Trophoblast cell (in vitro differentiated cells and primary cell): ENCODE measurements at places on chromosomes 3 and 15.

- no peak for DNase-seq
Observed at GRCh38 chr3:187746059-187746441, 782 bp upstream of the BCL6 start.

GRCh38 chr15:48324949-48325348, 6.3 kb upstream of the DUT start:
- no peak for DNase-seq

DNA sequence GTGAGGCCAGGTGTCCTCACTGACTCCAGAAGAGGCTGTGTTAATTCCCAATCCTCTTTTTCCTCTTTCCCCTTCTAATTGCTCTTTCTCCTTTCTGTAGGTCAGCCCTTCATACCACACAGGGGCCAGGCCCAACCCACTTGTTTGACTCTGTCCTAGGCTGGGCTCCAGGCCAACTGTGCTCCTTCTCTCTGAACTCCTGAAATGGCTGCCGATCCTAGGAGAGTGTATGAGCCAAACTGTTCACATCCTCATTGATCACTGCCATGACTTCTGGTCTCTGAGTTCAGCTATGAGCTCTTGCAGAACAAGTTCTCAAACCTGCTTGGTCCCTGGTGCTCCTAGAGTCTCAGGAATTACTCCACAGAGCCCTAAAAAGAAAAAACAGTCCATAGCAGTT, 145.1 kb downstream of the VGLL4 start:
- DNase-seq, result peak; percentile 16

DNA sequence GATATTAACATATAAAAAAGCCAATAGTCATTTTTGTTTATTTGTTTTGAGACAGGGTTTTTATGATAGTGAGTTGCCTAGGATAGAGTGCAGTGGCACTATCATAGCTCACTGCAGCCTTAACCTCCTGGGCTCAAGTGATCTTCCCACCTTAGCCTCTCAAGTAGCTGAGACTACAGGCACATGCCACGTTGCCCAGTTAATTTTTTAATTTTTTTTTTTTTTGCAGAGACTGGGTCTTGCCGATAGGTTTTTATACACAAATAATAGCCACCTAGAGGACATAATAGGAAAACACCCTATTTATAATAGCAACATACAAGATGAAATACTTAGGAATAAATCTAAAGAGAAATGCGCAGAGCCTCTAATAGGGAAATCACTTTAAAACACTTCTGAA, 13.3 kb downstream of the EIF3J start:
- peak; percentile 34 for DNase-seq

- no peak for DNase-seq
Observed at GRCh38 chr3:135865085-135865484, 100.4 kb upstream of the PPP2R3A start.

GRCh38 chr15:51161491-51162220, 67.0 kb upstream of the TNFAIP8L3 start:
- no peak for DNase-seq

- DNase-seq, result no peak
Observed at GRCh38 chr15:30043211-30043655, 39.5 kb upstream of the GOLGA8J start.

- no peak for DNase-seq
Observed at GRCh38 chr3:157586293-157586692, 83.1 kb upstream of the VEPH1 start.
